Heart left ventricle (tissue), 16 donors: ENCODE measurements at places on chromosomes 6 and 20. TPM values are rescaled to one million over a fixed set of nuclear protein-coding genes. Genes with fewer than 3 reads are reported as not detected.

The OVOL2 gene
- not detected for total RNA-seq

The HLA-G gene
- not detected for total RNA-seq

DNA sequence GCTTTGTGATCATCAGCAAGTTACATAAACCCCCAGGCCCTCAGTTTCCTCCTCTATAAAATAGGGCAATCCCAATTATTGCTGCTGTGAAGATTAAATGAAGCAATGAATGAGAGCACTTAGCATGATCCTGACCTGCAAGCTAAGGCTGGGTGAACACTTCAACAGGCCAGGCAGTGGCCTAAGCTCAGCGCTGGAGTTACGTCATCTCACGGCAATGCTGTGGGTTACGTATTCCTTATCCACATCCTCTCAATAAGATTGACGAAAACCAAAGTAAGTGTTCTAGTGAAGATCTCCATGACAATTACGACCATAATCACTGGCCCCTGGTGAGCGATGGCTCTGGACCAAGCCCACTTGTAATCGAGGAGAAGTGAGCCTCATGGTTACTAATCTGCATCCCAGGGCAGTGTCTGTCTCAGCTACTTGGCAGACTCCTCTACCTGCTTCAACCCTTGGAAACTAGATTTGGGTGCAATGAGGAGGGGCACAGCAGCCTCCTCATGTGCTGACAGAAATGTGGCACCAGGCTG lies 274.1 kb upstream of the ARID1B start:
- DNase-seq = no peak

- no peak for DNase-seq
Measured at GRCh38 chr6:21098134-21098533, 495.4 kb upstream of the SOX4 start.

GRCh38 chr6:154542747-154543146 lies 32.3 kb upstream of the CNKSR3 start:
- no peak for DNase-seq
